ENCODE measurements at places on chromosomes 12 and 14.

DNA sequence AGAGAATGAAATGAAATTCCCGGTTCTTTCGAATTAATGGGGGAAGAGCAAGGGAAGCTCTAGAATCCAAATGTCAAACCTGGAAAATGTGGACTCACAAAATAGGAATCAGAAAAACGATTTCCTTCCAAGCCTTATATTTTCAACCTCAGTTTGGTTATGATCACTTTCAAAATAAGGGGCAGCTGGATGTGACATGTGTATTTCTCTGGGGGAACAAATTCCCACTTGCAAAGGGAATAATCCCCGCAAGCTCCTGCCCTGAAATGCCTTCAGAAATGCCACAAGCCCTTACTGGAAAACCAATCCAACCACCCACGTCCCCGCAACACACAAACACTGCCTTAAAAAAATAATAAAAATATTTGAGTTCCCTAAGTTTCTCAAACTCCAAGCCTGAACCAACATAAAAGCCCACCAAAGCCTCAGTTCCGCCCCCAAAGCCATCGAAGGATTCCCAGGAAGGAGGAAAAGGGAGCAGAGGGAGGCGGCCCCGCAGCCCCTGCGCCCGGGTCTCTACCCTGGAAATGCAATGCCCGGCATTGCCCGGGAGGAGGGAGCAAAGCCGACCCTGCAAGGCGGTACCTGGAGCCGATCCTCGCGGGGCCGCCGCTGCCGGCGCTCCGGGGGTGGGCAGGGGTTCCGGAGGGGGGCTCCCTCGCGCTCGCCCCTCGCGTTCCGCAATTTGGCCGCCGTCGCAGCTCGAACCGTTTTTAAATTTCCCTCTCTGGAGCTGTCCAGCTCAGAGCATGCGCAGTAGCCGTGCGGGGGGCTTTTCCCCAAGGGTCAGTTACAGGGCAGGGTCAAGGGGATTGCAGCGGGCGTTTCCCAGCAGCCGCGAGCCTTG lies at the start of gene FOXN4:
Gene FOXN4 (minus strand): TSS at position 751 of the 847 bp plus-strand sequence. CDS start 963 bp downstream, outside the sequence.
- DNase-seq, result no peak

DNA sequence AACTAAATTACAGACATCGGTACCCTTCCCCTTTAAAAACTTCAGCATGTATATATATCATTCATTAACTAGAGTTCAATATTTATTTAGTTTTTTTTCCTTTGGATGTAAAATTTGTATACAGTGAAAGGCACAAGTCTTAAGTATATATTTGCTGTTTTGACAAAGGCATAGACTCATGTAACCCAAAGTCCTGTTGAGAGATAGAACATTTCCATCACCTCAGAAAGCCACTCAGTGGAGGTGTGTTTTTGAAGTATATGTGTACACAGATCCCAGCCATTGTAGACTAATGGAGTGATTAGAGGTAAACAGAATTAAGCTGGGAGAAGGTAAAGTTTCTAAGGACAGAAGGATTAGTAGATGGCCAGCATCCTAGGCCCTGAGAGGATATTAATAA lies 15.4 kb downstream of the RDH12 start:
- no peak for DNase-seq

DNA sequence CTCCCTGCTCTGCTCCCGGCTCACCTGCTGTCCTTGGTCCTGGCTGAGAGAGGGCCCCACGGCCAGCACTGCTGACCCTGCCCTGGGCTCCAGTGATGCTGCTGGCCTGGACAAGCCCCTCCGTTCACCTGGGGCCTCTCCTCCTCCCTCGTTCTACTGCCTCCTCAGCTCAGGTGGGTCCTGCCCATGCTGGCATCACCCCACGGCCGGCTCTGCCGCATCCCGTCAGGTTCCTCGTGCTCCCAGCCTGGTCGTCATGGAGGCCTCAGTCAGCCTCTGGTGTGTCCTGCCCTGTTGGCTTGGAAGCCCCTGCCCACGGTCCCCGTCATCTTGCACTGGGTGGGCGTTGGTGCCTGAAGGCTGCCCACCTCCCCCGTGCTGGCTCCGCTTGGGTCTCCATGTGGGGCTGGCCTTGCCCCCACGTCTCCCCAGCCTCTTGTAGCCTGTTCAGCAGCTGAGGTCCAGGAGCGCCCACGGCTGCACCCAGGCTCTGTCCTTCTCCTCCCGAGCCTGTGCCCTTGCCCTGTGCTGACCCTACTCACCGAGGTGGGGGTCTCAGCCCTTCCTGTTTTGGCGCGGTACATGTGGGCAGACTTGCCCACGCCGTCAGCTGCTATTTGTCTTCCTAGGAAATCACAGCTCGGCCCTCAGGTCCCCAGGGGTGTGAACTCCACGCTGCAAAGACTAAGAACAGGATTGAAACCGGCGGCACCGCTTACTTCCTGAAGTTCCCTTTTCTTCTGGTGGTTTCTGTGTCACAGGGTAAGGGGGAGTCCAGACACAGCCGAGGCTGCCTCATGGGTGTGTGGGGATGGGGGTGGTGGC lies 121.6 kb downstream of the TMEM121 start:
- no peak for DNase-seq

DNA sequence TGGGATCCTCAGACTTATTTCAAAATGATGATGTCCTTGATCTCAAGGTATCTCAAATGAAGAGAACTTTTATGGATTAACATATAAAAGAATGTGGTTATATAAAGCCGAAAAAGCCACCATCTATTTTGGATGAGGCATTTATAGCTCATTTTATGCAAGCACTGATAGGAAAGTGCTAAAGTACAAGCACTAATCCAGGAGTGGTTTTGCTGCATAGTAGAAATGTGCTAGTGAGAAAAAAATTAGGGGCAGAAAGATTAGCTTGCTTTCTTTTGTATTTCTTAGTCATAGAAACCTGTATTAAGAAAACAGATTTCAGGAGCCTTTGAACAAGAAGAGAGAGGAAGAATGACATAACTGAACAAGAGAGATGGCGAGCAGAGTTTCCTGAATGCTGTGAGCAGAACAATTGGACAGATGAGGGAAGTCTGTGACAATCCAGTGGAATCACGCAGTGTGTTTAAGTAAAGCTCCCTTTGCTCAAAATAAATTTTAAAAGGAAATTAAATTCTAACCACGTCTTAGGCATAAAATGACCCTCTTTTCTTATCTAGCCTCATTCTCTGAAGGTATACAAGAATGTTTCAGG lies 238.2 kb upstream of the NOVA1 start:
- no peak for DNase-seq

DNA sequence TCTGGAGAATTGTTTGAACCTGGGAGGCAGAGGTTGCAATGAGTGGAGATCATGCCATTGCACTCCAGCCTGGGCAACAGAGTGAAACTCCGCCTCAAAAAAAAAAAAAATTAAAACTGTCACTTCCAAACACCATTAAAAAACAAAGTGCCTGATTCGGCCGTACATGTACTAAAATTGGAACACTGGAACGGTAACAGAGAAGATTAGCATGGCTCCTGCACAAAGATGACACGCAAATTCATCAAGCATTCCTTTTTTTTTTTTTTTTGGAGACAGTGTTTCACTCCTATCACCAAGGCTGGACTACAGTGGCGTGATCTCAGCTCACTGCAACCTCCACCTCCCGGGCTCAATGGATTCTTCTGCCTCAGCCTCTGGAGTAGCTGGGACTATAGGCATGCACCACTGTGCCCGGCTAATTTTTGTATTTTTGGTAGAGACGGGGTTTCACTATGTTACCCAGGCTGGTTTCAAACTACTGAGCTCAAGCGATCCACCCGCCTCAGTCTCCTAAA lies 40.2 kb upstream of the SINHCAF start:
- no peak for DNase-seq

GRCh38 chr14:105422695-105423487 lies 3.3 kb downstream of the MTA1 start:
- no peak for DNase-seq

- no peak for DNase-seq
Measured at GRCh38 chr14:95490727-95491451, 25.6 kb downstream of the SYNE3 start.

DNA sequence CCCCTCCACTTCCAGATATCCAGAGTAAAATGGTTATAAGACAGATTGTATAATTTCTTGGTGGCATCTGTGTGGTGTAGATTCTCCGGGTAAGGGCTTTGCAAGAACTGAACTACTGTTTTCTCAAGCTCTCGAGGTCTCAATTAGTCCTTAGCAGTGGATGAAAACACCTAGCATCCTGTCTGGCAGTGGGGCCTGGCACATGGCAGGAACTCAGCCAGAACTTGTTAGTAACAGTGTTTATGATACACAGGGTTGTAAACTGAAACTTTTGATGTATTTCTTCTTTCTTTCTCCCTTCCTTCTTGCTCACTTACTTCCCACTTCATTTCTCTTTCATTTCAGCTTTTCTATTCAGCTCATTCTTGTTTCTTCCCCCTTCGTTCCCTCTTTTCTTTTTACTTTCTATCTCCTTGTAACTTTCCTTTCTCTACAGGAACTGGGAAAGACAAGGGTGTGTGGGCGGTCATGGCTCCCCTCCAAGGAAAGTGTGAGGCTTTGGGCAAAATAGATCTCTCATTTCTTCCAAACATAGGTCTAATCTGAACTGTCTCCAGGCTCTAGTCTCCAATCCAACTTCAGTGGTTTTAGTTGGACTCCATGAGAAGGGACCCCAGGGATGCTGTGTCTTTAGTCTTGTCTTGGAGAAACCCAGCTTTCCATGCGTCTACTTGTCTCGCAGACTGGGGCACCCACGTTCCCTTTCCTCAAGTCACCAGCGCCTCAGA lies 159.7 kb downstream of the PAH start:
- no peak for DNase-seq

- no peak for DNase-seq
Measured at GRCh38 chr14:73743431-73743931, 29.3 kb upstream of the PNMA1 start.

DNA sequence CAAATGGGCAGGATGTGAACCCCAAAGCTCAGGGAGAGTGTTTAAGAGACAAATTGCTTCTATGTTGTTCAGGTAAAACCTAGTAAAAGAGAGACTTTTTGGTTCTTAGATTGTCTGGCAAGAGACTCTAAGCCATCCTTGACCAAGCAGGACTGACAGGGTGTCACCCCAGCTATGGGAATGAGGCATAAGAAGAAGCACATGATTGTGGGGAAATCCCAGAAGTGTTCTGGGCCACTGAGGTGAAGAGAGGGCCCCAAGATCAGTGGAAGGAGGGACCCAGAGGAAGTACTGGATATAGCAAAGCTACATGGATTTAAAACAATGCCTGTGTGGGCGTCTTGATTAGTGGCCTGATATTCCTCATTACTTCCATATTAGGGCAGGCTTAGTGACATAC lies 99.0 kb downstream of the SAMD4A start:
- DNase-seq, result no peak

- no peak for DNase-seq
Measured at GRCh38 chr12:131049549-131050339, 96.0 kb downstream of the ADGRD1 start.

DNA sequence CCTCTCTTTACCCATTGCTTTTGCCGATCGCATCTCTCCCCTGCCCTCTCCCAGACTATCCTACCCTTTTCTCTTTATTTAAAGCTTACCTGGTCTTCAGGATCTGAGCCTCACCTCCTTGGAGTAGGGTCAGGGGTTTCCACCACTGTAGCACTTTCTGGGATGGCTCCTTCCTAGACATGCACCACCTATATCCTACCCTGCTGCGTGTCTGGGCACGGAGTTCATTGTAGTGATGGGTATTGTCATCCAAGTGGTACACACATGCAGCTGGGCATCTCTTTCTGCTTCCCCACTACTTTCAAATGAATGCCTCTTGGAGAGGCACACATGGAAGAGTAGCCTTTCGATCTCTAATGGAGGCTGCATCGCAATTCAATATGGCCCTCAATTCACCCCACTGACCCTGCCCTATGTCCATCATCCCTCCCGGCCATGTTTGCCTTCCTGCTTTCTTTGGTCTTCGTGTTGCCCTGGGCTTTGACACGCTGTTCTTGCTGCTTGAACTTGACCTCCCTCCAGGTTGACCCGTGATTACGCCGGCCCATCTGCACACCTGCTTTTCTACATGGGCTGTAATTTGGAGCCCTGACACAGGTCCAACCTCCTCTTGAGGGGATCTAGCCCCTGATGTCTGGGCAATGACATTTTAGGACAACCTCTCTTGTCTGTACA lies 10.9 kb downstream of the SERPINA11 start:
- no peak for DNase-seq

DNA sequence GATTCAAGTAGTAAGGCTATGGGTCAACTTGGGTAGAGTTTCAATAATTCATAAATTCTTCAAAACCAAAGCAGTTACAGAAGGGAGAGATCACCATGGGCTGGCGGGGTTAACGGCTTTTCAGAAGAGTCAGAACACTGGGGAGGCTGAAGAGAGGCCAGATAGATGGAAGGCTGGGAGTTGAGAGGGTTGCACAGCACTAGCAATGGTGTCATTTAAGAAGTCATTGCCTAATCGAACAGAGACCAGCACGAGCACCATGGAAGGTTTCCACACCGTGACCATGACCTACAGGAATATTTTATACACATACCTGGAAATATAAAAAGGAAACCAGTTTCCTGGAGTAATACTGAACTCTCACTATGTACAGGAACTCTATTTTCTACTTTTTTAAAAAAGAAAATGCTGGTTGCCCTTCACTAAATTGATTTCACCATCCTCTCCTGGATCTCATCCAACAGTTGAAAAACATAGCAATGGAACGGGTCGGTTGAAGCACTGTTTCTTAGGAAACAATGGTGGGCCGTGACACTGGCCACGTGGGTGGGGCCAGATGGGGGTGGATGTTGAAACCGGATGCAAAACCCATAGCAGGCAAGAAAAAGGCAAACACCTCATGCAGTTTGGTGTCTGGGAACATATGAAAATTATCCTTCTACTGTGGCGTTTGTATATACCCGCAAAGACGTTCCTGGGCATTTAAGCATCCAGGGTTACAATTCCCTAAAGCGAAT lies 38.0 kb upstream of the RIN3 start:
- no peak for DNase-seq

- no peak for DNase-seq
Measured at GRCh38 chr12:1797011-1797901, 23.1 kb upstream of the LRTM2 start.

- no peak for DNase-seq
Measured at GRCh38 chr12:94203796-94204195, 55.4 kb downstream of the PLXNC1 start.

- DNase-seq, result no peak
Measured at GRCh38 chr14:65168840-65169239, 66.5 kb upstream of the MAX start.

DNA sequence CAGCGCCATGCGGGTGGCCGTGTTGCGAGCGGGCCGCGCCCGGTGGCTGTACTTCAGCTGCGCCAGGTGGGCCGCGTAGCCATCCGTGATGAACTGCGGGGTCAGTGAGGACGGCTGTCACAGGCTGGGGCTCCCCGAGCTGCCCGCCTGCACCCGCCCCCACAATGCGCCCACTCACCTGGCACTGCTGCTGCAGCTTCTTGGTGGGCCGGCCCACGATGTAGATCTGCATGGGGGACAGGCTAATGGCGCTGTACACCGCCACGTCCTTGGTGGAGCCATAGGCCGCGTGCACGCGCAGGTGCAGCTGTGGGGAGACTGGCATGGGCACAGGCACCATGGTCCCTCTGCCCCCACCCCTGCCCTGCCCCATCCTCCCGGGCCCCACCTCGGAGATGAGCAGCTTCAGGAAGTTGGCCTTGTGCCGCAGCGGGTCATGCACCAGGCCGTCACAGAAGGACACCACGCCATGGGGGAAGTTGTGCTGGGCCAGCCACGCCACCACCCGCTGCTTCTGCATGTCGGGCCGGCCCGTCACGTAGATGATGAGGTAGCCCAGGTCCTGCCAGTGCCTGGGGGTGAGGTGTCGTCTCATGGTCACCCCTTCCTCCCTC lies 5.9 kb downstream of the ARL6IP4 start:
- no peak for DNase-seq
